GM12891 (cell line): ENCODE measurements at places on chromosomes 3 and 15.

GRCh38 chr3:82814660-82815059 lies 1053.2 kb upstream of the GBE1 start:
- no peak for DNase-seq

DNA sequence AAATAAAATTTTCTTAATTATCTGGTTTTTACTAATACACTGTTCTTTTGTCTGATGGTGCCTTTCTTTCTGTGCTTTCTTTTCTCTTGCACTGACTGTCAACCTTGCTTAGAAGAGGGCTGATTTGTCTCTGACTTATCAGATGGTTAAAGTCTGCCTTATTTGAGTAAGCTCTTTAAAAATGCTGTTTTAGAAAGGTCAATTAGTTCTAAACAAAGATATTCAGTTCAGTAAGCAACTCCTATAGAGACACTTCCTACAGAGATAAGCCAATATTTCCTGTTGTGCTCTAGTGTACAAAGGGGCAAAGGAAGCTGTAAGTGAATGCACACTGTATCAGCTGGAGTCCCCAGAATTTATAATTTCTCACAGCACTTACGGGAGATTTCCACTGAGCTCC lies 153.4 kb upstream of the TSPAN3 start:
- no peak for DNase-seq

DNA sequence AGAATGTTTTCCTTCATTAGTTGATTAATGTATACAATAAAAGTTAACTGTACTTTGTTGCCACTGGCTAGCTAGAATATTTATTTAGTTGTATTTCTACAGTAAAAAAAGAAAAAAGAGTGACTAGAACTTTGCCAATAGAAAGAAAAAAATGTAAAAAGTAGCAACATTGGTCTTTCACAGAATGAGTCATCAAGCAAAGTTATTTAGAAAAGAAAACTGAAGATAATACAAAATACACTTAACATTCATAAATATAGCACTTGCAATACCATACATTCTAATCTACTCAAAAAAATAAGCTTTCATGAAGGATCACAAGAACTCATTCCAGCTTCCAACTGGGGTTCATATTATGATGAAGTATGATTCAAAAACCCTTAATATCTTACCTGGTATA lies 83.4 kb downstream of the AQR start:
- no peak for DNase-seq

DNA sequence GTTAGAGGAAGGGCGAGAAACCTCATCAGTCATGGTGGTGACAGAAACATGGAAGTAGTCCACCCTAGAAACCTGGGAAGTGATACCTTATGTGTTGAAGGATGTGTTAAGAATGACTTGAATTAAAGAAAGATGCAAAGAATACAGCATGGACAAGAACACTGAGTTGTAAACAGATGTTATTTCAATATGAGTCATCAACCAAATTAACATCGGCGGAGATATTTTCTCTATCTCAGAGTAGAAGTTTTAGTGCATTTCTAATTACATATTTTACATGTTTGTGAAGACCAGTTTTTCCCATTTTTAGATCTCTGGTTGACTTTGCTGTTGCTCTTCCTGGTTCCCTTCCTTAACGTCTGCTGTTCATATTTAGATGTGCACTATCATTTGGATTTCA lies 268.8 kb upstream of the TBL1XR1 start:
- DNase-seq, result no peak

DNA sequence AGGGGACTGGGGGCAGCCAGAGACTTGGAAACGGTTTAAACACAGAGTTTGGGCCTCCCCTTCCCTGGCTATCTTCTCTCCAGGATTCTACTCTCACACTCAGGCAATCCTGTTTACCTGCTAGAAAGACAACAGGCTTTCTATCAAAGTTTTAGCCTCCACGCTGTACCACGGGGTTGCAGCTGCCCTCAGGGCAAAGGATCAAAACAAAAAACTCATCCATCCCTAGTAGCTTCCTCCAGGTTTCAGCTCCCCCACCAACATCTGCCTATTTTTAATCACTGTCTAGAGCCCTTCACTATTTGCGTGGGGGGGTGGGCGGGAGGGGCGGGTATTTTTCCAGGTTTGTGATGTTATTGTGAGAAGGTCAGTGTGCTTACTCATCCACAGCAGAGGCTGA lies 286.8 kb upstream of the TRIM42 start:
- DNase-seq, result no peak

GRCh38 chr3:78804251-78805037 lies 963.4 kb downstream of the ROBO1 start:
- DNase-seq, result no peak

DNA sequence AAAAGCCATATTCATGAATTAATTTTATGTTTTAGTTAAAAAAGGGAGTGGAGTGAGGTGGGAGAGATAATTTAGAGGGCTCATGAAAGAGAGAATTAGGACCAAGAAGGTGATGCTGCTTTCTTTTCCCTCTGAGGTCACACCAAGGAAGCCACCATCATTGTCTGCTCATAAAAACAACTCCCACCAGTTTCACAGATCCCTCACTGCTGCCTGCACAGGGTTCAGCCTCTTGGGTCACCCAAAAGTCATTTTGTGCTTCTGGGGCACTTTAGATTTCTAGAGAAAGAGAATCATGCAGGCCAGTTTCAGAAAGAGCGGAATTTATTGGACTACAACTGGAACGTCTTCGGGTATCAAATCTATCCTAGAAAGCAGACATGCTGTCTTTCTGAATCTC lies 241.4 kb upstream of the EOMES start:
- DNase-seq, result no peak

GRCh38 chr3:5290915-5291314 lies 103.4 kb downstream of the EDEM1 start:
- DNase-seq, result no peak

GRCh38 chr3:123749711-123750110 lies 134.4 kb downstream of the MYLK start:
- no peak for DNase-seq

- no peak for DNase-seq
These were observed 37.0 kb upstream of the TRIM71 start for GRCh38 chr3:32780735-32781210.

DNA sequence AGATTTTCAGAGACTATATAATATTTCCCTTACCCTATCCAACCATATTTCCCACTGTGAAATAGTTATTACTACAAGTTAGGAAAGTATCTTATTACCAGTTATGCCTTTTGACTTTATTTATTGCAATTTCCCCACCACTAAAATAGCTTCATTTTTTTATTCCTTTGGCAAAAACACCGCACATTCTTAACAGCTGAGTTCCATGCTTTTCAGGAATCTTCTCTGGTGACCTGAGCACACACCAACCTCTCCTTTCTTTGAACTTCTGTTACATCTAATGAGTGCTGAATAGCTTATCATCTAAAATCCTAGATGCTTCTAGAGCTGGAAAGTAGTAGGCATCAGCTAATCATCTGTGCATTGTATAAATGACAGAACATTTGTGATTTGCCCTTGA lies 99.1 kb downstream of the UBE2E2 start:
- no peak for DNase-seq

GRCh38 chr3:184200825-184201224 lies 14.8 kb downstream of the ABCF3 start:
- no peak for DNase-seq

DNA sequence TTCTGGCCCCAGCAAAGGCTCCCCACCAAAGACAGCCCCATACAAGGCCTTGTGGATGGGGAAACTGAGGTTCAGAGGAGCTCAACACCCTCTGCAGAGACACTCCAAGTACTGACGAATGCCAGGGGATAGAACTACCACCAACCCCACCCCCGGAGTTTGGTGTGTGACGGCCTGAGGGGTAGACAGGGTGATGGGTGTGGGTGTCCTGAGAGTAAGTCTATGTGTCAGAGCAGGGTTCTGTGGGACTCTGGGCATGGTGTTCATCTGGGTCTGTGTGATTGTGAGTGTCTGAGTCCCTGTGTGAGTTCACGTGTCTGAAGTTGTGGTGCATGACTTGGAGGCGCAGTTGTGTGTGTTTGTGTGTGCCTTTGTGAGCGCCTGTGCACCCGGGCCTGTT lies 7.4 kb downstream of the PTH1R start:
- no peak for DNase-seq

DNA sequence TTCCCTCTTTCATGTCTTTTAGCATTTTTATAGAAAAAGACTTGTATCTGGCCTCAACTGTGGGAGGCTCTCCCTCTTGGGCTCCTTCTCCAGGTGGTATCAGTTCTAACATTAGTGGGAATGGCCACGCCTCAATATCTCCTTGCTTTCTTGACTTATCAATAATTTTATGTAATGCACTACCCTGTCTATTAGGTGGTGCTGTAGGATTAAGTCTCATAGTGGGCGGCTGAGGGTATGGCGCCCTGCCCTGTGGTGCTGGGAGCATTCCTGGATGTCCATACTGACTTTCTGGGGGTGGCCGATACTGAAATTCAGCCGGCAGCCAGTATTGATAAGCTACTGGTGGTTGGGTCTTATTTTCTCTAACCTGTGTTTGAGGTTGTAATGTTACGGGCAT lies 8.7 kb upstream of the RPUSD3 start:
- DNase-seq, result no peak

- DNase-seq, result no peak
These were observed 396.1 kb downstream of the UNC13C start for GRCh38 chr15:54374184-54374952.

GRCh38 chr3:191361456-191361855 lies 31.1 kb upstream of the UTS2B start:
- DNase-seq, result no peak

GRCh38 chr15:51062736-51063135 lies 32.0 kb downstream of the TNFAIP8L3 start:
- no peak for DNase-seq

DNA sequence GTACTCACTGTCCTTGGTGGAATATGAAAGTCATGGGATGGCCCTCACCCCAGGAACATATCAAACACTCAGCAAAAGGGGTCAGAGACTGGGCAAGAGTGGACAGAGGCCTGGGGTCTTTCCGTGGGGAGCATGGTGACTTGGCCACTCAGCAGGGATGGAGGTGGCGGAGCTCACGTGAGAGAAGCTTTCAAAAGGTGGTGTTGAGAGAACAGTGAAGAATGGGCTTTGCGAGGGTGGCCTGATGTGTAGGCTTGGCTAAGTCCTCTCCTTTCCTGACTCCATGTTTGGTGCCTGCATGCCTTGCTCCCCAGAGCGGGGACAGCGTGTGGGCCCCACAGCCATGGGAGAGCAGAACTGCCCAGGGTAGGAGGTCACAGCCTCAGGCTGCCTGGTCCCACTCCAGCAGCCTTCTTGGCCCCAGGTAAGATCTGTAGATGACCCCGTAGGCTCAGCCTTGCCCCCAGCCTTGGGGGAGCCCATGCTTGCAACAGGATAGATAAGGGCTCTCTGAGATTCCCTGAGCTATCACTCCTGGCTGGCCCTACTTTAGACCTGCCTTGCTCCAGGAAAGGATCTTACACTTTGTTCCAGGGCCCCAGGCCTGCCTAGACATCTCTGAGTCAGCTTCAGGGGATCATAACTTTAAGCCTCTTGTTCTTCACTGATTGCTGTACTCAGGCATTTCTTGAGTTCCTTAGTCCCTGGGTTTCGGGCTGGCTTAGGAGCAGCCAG lies 17.0 kb downstream of the RPLP1 start:
- no peak for DNase-seq

DNA sequence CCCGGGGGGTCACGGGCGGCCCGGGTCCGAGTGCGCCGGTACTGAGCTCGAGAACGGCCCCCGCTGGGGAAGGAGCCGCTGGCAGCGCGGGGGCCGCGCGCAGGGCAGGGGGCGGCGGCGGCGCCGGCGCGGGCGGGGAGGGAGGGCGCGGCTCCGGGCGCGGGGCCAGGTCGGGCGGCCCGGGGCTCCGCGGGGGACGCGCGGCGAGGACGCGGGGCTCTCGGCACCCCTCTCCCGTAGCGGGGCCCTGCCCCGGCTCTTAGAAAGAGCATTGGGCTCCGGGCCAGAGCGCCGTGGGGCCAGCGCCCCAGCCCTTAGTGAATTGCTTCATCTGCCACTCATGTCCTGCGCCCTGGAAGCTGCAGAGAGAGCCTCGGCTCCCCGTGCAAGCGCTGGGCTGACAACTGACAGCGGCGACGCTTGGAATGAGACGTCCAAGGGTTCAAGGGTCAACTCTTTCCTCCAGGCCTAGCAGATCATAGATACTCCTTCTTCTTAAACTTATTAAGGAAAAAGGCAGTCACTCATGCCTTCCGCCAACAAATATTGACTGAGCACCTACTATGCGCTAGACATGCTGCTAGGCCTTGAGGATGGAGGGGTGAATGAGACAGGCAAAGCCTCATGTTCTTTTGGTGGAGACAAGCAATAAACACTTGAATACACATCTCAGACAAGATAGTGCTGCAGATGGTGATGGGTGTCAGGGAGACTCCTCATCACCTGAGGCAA lies 140.8 kb downstream of the SMAD6 start:
- DNase-seq, result no peak

- DNase-seq, result no peak
These were observed 7.5 kb downstream of the HDGFL3 start for GRCh38 chr15:83200162-83200561.

GRCh38 chr3:157718800-157719199 lies 215.6 kb upstream of the VEPH1 start:
- no peak for DNase-seq

DNA sequence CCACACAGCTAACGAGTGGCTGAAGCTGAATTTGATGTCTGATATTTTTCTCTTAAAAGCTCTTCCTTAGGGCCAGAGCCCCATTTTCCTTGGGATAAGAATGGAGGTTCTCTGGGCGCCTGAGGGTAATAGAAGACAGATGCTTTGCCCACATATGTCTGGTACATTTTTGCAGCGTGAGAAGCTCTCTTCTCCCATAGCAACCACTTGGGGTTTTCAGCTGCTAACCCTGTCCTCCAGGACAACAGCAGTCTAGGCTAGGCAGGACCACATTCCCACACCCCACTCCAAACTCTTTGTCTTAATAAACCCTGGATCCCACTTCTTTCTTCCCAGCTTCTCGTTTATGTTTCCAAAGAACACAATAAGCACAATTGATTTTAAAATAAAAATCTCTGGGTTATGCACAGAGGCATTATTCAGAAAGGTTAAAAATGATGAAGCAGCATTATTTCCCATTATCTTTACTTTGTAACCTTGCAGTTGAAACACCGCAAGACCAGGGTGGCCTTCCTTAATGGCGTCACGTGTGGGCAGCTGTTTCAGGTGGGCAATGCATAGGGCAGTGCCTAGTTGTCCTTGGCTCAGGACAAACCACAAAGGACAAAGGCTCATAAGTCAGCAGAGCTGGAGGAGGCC lies 56.5 kb upstream of the NTRK3 start:
- no peak for DNase-seq

DNA sequence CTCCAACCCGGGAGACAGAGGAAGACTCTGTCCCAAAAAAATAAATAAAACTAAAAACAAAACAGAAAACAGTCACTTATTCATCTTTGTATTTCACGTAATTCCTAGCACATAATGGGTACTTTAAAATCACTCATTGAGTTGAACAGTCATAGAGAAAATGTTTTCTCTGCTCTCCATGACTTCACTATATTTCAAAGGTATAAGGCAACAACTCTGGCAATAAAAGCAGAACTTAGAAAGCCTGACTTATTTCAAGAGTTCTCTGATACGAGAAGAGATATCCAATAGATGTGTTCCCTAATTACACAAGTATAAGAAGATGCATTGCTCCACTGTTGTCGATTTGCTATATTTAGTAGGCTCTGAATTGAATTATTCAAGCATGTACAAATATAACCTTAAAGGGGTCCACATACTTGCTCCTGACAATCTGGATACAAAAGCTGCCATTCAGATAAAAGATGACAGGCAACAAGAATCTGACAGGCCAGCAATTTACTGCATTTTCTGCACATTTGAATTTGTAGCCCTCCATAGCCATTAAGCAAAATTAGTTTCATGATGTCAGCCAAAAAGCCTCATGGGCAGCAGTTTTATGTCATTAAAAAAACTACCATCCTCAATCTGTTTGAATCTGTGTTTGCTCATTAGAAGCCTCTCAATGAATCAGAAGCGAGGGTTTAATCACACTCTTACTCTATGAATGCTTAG lies 47.9 kb downstream of the PEAK1 start:
- no peak for DNase-seq

- no peak for DNase-seq
These were observed 231.3 kb downstream of the VPS13C start for GRCh38 chr15:61828860-61829513.
